ENCODE measurements at places on chromosomes 11 and 22. TPM values are rescaled to one million over a fixed set of nuclear protein-coding genes. Genes with fewer than 3 reads are reported as not detected.

Gene TRIM49
- not detected for total RNA-seq

Gene MEI1
- 26.1 TPM for total RNA-seq

- DNase-seq: no peak
- no peaks in the 10 kb centered on the region for H3K4me1 ChIP-seq
- H3K27me3 ChIP-seq: no peaks in the 10 kb centered on the region
- H3K4me3 ChIP-seq: no peak overlapping the region
- no peaks in the 10 kb centered on the region for H3K36me3 ChIP-seq
- H3K27ac ChIP-seq: no peak overlapping the region
Measured at GRCh38 chr11:30729187-30729713, 143.1 kb upstream of the MPPED2 start.

Gene C22orf42
- not detected for total RNA-seq

GRCh38 chr22:24326266-24326665 lies 55.6 kb downstream of the SPECC1L start:
- H3K27me3 ChIP-seq: no peaks in the 10 kb centered on the region
- no peak for DNase-seq
- peak overlapping the region; percentile 63 for H3K27ac ChIP-seq
- no peak overlapping the region for H3K4me3 ChIP-seq
- H3K4me1 ChIP-seq: peaks cover 34% of the 10 kb centered on the region

Gene ASCC2
- 69.8 TPM for total RNA-seq

Gene OR8A1
- total RNA-seq: not detected

GRCh38 chr11:114258696-114259095 lies 37.5 kb upstream of the NNMT start:
- no peak overlapping the region for H3K4me3 ChIP-seq
- H3K36me3 ChIP-seq: no peaks in the 10 kb centered on the region
- no peaks in the 10 kb centered on the region for H3K27me3 ChIP-seq
- H3K4me1 ChIP-seq: no peaks in the 10 kb centered on the region
- DNase-seq: no peak

DNA sequence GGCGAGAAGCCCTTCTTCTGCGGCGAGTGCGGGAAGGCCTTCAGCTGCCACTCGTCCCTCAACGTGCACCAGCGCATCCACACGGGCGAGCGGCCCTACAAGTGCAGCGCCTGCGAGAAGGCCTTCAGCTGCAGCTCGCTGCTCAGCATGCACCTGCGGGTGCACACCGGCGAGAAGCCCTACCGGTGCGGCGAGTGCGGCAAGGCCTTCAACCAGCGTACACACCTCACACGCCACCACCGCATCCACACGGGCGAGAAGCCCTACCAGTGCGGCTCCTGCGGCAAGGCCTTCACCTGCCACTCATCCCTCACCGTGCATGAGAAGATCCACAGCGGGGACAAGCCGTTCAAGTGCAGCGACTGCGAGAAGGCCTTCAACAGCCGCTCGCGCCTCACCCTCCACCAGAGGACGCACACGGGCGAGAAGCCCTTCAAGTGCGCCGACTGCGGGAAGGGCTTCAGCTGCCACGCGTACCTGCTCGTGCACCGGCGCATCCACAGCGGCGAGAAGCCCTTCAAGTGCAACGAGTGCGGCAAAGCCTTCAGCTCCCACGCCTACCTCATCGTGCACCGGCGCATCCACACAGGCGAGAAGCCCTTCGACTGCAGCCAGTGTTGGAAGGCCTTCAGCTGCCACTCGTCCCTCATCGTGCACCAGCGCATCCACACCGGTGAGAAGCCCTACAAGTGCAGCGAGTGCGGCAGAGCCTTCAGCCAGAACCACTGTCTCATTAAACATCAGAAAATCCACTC lies 12.2 kb downstream of the ZNF74 start:
- no peaks in the 10 kb centered on the region for H3K27me3 ChIP-seq
- H3K27ac ChIP-seq: no peak overlapping the region
- peaks cover 5% of the 10 kb centered on the region for H3K4me1 ChIP-seq
- H3K36me3 ChIP-seq: peaks cover 25% of the 10 kb centered on the region
- DNase-seq: no peak
- no peak overlapping the region for H3K4me3 ChIP-seq

GRCh38 chr11:46808799-46809431 lies 37.2 kb downstream of the CKAP5 start:
- H3K4me3 ChIP-seq: no peak overlapping the region
- DNase-seq: no peak
- H3K4me1 ChIP-seq: peaks cover 21% of the 10 kb centered on the region
- H3K36me3 ChIP-seq: peaks cover 63% of the 10 kb centered on the region
- peak overlapping the region; percentile 60 for H3K27ac ChIP-seq

Gene SDF2L1
- total RNA-seq: 95.6 TPM

Gene ART5
- not detected for total RNA-seq

DNA sequence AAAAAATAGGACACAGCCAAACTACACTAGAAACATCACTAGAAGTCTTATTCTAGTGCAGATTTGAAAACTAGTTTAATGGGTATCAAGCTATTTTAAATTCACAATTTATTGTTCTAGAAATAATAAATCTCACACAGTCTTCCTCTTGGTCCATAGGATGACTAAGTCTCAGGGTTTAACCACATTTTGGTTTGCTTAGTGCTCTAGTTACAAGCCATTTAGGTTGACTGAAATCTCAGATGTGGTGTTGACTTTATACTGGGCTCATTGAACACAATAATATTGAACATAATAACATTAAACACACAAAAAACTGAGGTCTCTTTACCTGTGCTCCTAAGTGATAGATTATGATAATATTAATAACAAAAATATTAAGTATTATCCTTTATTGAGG lies 760.3 kb upstream of the CCDC179 start:
- DNase-seq: no peak
- no peaks in the 10 kb centered on the region for H3K4me1 ChIP-seq
- H3K4me3 ChIP-seq: no peak overlapping the region
- H3K27ac ChIP-seq: no peak overlapping the region
- no peaks in the 10 kb centered on the region for H3K36me3 ChIP-seq

Gene ZP1
- total RNA-seq: not detected

Gene ANO3
- total RNA-seq: not detected

Gene RAG2
- total RNA-seq: not detected

GRCh38 chr22:30873086-30873650 lies 95.4 kb downstream of the MORC2 start:
- no peak for DNase-seq
- H3K4me1 ChIP-seq: peaks cover 2% of the 10 kb centered on the region
- no peak overlapping the region for H3K27ac ChIP-seq
